ENCODE measurements at places on chromosomes 11 and 22.

- DNase-seq = no peak
Measured at GRCh38 chr11:8735094-8735493, 52.5 kb downstream of the RPL27A start.

DNA sequence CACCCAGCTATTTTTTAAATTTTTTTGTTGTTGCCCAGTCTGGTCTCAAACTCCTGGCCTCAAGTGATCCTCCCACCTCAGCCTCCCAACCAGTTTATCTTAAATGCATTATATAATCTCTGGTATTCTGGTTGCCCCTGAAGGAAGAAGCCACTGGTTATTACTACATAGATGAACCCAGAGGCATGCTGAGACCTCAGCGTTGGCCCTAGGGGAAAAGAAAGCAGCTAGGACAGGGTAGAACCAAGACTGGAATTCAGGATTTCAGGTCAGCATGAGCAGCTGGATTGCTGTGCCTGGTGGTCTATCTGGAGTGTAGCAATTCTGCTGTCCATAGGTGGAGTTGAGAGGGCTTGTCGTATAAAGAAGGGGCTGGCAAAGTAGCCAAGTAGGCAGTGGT, 67.2 kb downstream of the PARVA start:
- DNase-seq = no peak

DNA sequence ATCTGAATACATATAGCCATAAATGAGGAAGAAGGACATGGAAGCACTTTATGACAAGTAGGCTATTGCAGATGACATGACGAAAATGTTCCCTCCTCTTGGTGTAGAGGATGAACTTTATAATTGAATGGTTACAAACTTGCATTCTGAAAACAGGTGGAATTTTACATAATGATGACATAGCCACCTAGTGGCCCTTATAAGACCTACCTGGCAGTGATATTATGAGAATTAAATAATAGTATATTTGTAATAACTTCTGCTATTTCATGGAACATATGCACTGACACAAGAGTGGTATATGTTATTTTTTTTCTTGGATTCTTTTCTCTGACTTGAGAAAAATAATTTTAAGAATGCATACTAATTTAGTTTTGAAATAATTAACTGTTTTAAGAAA, 22.9 kb downstream of the TRIM22 start:
- DNase-seq = no peak

GRCh38 chr22:17794726-17795542, 20.7 kb upstream of the BID start:
- DNase-seq = no peak

- DNase-seq = no peak
Measured at GRCh38 chr22:47200273-47201051, 438.0 kb downstream of the TBC1D22A start.

DNA sequence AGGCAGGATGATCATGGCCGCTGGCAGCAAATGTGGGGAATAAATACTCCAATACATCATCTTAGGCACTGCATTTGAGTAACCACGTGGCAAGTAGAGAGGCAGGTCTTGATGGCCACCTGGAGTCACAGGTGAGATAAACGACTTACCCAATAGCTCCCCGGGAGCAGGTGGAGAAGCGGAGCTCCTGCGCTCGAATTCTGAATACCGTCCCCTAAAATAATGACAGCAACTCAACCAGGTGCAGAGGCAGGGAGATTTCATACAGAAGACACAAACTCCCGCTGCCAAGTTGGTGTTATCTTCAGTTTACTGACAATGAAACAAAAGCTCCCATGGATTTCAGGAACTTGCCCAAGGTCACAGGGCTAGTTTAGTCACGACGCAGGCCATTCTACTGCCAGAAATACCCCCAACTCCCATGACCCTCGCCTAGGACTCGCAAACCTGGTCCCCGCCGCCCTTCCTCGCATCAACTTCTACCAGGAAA, 437 bp downstream of the SLC43A3 start:
- peak; percentile 54 for DNase-seq

DNA sequence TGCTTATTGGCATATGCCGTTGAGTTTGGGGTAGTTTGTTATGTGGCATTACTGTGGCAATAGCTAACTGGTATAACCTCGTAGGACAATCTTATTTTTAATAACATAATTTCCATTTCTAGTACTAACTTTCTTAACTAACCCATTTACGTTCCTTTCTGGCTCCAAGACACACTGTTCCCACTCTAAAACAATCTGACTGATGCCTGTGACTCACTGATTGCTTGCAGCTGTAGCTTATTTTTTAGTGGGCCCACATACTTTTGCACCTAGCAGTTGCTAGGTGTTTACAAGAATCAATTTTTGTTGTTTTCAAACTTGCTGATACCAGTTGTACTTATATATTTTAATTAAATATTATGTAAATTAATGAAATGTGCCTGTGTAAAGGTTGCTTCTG, 52.2 kb downstream of the FAT3 start:
- DNase-seq = no peak

GRCh38 chr11:1561955-1562354, 10.1 kb downstream of the DUSP8 start:
- DNase-seq = peak; percentile 43

- DNase-seq = peak; percentile 88
Measured at GRCh38 chr11:31809857-31810778, 1.0 kb downstream of the PAX6 start.

- DNase-seq = no peak
Measured at GRCh38 chr22:26565181-26565580, 24.8 kb downstream of the TPST2 start.
